Tongue (tissue), 3 donors: ENCODE measurements at places on chromosomes 1 and 21.
A peak's percentile ranks its signal among the peaks of the same experiment; 100 is the strongest.

DNA sequence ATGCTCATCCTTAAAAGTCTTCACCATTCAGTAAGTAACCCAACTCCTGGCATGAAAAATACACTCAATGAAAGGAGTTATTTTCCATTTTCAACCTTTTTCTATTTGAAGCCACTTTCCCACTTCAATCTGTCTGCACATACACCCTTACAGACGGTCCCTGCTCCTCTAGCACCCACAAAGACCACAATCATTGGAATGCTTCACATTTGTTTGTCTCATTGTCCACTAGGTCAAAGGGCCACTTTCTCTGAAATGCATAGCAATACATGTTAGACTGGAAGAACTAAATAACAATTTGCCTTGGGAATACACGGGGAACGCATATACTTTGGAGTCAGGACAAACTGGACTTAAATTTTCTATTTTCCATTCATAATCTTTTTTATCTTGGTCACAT is 487.1 kb upstream of the C1orf87 start:
- DNase-seq: no peak

DNA sequence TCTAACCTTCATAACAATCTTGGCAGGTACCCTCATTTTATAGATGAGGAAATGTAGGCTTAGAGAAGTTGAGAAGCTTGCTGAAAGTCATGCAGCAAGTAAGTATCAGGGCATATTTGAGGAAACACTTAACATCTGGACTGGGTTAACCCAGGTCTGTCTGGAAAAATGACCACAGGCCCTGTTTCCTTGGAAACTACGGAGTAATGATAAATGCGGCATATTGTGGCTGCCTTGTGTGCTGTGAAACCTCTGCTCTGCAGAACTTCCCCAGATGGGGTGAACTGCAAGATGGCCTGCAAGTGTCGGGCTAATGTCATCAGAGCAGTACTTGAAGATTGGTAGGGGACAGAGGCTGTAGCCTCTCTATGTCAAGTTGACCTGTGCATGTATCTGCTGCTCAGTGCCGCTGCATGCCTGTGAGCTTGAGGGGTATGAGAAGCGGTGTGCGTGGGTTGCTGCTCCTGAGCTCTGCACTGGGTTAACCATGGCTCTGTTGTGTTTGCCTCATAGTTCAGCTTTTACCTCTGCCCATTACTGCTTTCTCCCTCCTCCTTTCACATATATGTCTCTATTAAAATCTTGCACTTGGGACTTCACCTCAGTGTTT is 83.1 kb downstream of the WDR3 start:
- DNase-seq: no peak

DNA sequence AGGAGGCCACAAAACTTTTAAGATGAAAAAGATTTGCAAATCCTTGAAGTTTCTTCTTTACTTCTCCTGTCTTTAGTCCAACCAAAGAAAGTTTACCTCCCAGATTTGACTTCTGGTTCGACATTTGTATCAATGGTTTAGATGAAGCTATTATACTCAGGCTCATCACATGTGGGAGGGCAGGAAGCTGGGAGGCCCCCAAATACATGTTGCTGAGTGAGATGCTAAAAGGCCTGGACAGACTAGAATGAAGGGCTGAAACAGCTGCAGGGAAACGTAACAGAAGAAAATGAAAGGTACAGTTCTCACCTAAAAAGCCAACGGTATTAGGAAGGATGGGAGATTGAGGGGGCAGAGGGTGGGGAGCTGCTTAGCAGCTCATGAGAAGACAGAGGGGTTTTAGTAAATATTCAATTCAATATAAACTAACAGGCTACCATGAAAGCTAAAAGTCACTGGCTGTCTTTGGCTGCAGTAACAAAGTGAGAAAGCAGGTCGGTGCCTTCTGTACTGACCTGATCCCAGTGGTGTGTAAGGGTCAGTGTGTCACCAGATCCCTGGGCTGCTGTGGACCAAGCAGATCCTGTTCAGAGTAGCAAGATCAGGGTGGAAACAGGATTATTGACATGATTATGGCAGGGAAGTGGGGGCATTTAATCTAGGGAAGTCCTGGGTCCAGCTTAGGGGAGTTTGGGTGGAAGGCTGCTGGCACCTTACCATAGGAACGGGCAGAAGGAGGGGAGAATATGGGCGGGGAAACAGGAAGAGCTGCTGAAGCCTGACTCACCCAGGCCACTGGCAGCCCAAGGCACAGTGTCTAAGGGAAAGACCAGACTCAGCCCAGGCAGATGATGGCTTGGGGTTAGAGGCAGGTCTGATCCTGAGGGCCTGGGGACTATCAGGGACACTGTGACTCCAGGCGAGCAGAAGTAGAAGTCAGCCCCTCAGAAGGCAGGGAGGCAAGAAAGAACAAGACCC is 60.4 kb downstream of the KCNN3 start:
- DNase-seq: no peak

GRCh38 chr21:45262041-45262581 is 25.6 kb downstream of the POFUT2 start:
- DNase-seq: no peak

GRCh38 chr1:9382643-9383491 is 90.2 kb downstream of the SPSB1 start:
- DNase-seq: no peak

- peak; percentile 32 for DNase-seq
Observed at GRCh38 chr1:12616709-12617373, 1.2 kb downstream of the DHRS3 start.

GRCh38 chr1:221612047-221612777 is 129.7 kb downstream of the DUSP10 start:
- peak; percentile 54 for DNase-seq

DNA sequence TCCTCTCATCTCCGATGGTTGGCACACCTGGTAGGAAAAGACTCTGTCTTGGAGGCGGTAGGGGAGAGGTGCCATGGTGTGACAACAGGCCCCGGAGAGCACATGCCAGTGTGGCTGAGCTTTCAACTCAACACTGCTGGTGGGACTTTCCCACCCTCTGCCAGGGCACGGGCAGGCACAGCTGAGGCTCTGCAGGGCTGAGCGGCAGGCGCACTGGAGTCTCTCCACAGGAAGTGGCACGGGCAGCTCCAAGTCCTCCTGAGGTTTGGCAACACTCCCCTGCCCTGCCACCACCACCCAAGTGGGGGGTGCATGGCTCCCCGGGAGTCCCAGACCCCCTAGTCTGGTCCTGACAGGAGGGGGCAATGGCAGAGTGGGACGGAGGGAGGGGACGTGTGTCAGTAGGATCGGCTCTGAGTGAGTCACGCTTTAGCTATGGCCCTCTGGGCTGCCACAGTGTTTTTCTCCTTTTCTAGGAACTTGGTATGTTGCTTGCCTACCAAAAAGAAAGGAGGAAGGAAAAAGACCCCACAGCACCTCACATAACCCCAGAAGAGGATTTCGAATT is 27.3 kb upstream of the EVA1B start:
- DNase-seq: peak; percentile 50

GRCh38 chr1:96764469-96764868 is 42.9 kb downstream of the PTBP2 start:
- no peak for DNase-seq

GRCh38 chr1:61572046-61572445 is 152.9 kb downstream of the TM2D1 start:
- DNase-seq: no peak

- DNase-seq: no peak
Observed at GRCh38 chr1:245205396-245205795, 50.6 kb downstream of the KIF26B start.

GRCh38 chr1:18907021-18907916 is 4.9 kb upstream of the ALDH4A1 start:
- peak; percentile 91 for DNase-seq

DNA sequence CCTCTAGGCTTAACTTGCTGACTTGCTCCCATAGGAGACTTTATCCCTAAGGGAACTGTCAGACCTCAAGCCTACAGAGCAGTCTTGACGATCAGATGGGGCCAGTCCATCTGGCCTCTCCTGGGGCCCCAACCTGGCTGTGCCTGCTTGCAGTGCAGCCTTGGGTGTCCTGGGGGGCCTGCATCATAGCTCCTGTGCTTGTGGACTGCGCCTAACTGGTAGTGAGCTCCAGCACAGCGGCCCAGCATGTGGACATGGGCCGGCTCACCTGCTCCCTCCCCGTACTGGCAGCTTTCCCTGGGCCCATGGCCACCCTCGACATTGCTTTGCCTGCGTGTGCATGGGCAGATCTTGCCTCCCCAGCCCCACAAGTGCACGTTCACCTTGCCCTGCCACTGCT is 76.1 kb downstream of the INTS7 start:
- no peak for DNase-seq

DNA sequence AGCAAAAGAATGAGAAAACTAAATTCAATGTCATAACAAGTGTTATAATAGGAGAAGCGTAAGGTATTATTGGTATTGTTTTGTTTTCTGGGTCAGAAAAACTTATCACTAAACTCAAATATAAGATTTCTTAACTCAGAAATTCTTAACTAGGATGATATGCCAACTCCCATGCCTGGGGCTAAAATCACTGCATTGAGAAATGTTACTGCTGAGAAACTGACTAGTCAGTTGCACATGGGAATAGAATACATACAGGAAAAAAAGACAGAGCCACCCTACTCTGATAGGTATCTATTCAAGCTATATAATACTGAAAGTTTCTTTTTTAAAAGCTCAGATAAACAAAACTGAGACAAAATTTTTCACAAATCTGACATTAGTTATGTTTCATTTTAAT is 56.3 kb downstream of the PRPF38A start:
- no peak for DNase-seq

GRCh38 chr1:187517546-187517945 is 688.8 kb downstream of the PLA2G4A start:
- DNase-seq: no peak

DNA sequence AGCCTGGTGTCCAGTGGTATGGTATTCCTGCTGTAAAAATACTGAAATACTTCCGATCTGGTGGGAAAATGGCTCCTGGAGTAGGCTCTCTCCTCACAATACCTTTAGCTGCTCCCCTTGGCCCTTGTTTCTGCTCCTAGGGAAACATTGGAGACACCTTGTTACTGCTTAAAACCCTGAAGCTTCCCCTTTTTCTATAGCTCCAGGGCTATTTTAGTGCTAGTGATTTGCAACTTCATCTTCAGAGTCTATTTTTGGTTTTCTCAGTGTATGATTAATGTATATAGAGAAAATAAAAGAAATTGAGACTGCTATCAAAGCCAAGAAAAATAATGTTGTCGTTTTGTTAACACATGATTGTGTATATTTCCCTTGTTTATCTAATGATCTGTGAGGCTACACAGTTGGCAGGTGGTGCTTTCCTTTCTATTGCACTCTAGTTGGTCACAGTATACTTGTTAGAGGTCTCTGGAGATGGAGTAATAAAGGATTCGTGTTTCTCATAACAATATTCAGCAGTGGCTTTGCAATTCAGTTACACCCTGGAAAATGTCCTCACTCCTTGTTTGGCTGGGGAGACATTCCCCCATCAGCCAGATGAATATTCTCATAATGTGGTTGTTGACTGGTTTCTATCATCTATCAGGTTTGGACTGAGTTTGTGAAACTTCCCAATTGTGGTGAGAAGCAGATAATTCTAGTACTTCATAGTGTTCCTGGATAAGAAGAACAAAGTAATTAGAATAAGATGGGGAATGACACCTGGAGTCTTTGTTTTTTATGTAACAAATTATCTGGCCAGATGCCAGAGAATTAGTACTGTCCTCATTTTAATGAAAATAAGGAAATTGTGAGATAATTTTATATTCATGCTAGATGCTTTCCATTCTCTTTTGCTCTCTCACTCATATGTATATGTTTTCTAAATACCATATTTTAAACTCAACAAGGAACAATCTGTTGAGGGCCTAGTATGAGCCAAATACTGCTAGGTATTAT is 44.8 kb upstream of the CACYBP start:
- peak; percentile 46 for DNase-seq

GRCh38 chr1:87410776-87411480 is 82.2 kb downstream of the LMO4 start:
- DNase-seq: peak; percentile 89

- no peak for DNase-seq
Observed at GRCh38 chr1:19038096-19038495, 81.6 kb upstream of the IFFO2 start.

DNA sequence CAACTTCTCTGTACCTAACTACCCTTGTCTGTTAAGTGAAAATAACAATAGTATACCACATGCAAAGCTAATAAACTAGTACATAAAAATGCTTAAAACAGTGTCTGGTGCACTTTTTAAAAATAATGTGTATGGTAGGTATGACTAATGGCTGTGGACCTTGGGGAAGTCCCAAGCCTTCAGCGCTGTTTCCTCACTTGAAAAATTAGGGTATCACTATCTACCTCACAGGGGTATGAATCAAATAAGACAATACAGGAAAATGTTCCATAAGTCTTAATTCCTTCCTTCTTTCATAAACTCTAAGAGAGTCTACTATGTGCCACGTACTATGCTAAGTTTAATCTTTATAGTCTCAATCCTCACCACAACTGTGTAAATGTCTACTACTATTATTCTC is 32.0 kb downstream of the EGLN1 start:
- DNase-seq: no peak

- no peak for DNase-seq
Observed at GRCh38 chr1:189150624-189151023, 1327.0 kb downstream of the BRINP3 start.

GRCh38 chr1:231186356-231187115 is 24.7 kb downstream of the TRIM67 start:
- no peak for DNase-seq

DNA sequence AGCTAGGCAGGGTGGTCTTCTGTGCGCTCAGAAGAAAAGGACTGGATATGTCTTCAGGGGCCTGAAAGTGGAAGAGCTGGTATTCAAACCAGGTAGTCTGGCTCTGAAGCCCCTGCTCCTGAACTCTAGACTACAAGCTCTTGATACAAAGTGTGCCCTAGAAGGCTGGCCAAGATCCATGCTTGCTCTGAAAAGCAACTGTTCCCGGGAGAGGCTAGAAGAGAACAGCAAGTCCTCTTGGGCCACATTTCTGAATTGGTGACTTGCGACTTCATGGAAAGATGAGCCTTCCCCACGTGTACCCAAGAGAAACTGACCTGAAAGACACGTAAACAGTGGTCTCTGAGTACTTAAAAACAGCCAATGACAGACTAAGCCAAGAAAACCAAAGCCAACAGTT is 123.3 kb upstream of the GRIK3 start:
- DNase-seq: no peak

GRCh38 chr1:227568593-227568992 is 5.2 kb downstream of the ZNF678 start:
- DNase-seq: no peak

DNA sequence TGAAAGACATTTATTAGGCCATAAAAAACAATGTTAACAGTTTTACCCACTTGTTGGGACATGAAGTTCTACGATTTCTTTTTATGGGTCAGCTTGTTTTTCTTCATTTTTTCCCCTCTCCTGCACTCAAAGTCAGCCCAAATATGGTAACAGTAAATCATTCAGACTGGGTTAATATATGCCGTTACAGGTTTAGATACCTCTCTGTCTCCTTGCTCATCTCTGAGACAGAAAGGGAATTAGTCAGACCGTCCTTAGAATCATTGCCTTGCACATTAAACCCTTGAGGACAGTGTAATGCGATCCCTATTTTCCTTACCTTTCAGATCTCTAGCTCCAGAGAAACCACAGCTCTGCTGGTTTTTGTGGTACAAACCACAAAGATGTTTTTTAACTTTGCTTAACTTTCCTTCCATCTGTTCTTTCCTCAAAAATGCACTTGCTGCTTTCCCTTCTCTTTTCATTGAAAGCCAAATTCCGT is 613.3 kb downstream of the PLPP3 start:
- no peak for DNase-seq

GRCh38 chr21:46368533-46369285 is 44.8 kb downstream of the PCNT start:
- no peak for DNase-seq

- no peak for DNase-seq
Observed at GRCh38 chr1:235675152-235675890, 25.7 kb upstream of the GNG4 start.

GRCh38 chr1:67687649-67688048 is 2.6 kb downstream of the GADD45A start:
- no peak for DNase-seq
